ENCODE measurements at places on chromosomes 1 and 21.

GRCh38 chr1:40161888-40162397 is 756 bp downstream of the RLF start:
- DNase-seq: no peak

- DNase-seq: no peak
Observed at GRCh38 chr1:17013491-17014320, 2.0 kb upstream of the ATP13A2 start.

DNA sequence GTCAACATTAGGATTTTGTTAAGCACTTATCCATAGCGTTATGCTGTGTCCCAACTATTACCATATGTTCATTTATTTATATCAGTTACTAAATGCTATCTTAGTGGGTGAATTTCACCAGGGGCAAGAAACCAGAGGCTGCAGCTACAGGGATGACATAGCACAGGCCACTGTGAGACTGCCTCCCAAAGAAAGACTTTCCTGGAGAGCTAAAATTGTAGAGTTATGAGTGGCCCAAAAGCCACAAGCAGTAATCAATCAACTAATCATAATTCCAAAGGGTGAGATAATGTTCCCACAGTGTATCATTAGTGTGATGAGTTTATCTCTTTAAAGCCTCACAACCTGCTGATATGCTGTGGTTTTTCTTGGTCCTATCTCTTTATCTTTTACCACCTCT is 3.8 kb upstream of the TGFB2 start:
- no peak for DNase-seq

DNA sequence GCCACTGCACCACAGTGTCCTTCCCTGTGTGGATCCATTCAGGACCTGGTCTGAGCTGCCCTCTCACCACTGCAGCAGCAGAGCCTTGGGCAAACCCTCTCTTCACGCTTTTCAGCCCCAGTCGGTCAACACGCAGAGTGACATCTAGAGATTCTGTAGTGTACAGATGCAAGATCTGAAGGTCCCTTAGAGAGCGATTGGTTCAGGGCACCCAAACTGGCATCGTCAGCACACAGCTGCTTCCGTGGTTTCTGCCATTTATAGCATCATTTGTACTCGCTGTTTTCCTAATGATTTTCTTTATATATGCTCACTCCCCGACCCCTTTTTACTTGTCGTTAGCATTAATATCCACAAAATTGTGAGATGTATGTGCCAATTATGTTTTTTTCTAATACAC is 1.5 kb upstream of the ASCL5 start:
- DNase-seq: no peak

- no peak for DNase-seq
Observed at GRCh38 chr1:151680391-151680790, 36.2 kb downstream of the CELF3 start.

DNA sequence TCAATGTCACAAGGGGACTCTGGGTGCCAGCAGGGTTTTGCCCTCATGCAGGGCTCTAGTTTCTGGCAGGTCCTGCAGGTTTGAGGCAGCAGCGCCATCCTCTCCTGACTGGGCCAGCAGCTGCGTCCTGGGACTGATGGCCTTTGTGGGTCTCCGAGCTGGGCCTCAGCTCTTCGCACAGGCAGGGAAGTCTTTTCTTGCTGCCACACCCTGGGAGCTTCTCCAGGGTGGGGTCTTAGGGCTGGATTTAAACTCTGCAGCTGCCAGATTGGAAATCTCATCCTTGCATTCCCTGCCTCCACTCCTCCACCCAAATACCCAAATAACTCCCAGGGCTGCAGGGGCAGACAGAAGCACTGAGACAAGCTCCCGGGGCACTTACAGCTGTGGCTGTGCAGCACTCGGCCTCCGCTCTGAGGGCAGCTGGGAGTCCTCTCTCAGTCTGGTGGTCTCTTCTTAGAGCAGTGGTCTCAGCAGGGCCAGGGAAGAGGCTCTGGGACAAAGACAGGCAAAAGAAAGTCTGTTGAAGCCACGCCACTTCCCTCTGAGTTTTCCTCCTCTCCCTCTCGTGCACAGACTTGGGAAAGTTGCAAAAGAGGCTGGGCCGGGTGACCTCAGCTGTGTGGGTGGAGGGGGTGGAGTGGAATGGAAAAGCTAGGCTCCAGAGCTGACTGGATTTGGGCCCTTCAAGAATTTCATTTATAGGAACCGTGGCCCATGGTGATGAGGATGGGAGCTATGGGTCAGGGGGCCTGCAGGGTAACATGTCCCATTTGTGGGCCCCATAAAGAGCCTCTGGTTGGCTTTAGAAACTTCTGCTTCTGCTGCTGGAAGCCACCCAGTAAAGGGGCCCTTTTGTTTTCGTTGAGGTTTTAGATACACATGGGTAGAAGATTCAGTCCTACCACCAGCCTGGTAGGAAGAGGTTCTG is at the start of gene RAB7B:
Gene RAB7B (minus strand): TSS at position 525 of the 931 bp plus-strand sequence. CDS start 9,260 bp downstream, outside the sequence.
- no peak for DNase-seq

- DNase-seq: no peak
Observed at GRCh38 chr21:25987531-25987930, 183.0 kb downstream of the APP start.

GRCh38 chr1:100469578-100469977 is 68.4 kb upstream of the GPR88 start:
- DNase-seq: no peak

GRCh38 chr1:159973350-159973940 is 19.4 kb upstream of the SLAMF9 start:
- DNase-seq: no peak

DNA sequence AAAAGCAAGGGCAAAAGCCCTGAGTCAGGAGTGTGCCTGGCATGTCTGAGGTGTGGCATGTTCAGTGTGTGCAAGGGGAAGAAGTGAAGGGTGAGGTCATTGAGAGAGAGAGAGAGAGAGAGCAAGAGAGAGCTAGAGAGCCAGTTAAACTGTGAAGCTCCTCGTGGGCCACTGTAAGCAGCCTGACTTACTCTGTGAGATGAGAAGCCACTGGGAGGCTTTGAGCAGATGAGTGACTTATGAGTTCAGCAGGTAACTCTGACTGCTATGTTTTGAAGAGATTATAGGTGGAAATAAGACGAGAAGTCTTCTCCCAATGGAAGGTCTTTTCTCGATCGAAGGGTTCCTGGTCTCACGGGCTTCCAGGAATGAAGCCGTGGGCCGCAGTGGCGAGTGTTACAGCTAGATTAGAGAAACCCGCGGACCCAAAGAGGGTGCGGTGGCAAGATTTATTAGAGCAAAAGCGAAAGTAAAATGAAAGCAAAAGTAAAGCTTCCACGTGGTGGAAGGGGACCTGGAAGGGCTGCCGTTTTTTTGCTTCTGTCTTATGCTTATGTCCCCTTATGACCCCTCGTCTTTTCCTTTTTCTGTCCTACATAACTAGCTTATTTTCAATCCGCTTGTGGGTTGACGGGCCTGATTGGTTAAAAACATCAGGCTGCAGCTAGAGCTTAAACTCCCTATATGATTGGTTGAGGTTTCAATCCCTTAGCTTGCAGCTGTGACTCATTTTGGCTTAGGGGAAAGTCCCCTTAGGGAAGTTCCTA is 323.1 kb upstream of the FAM78B start:
- peak; percentile 33 for DNase-seq

DNA sequence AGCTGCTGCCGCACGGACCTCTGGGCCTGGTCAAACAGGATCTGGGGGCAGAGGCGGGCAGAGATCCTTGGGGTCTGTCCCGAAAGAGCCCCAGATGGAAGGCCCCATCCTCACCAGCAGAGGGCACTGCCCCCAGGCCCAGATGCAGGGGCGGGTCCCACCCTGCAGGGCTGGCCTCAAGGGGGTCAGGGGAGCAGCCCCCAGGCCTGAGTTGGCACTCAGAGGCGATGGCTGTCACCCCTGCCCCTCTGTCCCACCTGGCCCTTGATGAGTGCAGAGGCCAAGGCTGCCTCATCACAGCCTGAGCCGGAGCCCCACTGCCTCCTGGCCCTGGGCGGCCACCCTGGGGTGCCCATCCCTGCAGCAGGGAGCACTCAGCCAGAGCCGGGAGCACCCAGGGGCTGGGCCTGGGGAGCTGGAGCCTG is 5.7 kb downstream of the ACAP3 start:
- DNase-seq: no peak

GRCh38 chr1:114040273-114041015 is 61.2 kb downstream of the OLFML3 start:
- DNase-seq: no peak

DNA sequence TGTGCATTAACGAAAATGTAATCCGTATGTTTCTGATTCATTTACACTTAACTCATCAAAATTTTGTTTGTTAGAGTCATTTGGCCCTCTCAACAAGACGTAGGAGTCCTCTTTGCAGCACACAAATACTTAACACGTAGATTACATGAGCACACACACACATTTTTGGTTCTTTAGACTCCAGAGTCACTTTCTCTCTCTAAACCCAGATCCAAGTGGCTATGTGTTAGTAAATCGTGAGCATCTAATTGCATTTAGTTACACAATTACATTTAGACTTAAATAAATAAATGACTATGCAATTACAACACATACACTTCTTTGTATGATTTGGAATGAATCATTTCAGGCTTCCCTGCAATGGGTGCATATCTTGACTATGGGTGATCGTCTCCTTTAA is 109.0 kb upstream of the GREM2 start:
- no peak for DNase-seq

DNA sequence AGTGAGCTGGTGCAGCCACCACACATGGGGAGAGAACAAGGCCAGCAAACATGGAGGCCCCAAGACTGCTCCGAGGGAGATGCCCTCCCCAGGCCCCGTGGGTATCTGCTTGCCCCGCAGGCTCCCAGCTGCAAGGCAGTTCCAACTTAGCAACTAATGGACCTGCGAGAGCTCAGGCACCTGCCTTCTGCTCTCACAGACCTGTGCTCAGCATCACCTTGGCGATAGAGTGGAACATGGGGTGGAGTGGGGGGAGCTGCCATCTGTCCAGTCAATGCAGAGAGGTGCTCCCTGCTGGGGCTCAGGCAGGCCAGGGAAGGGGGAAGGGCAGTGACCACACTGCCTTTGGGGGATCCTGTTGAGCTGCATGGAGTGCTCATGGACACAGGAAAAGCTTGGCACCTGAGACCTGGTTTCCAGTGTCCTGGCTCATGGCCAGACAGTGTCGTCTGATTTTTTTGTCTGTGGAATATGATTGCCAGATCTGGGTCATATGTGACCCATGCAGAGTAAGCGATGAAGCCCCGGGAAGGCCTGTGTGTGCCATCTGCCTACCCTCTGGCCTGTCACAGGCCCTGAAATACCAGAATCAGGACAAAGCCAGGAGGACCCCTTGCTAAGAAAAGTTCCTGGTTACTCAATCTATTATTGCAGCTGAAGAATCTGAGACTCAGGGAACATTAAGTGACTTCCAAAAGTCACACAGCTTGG is 39.9 kb upstream of the TENT5C start:
- no peak for DNase-seq

DNA sequence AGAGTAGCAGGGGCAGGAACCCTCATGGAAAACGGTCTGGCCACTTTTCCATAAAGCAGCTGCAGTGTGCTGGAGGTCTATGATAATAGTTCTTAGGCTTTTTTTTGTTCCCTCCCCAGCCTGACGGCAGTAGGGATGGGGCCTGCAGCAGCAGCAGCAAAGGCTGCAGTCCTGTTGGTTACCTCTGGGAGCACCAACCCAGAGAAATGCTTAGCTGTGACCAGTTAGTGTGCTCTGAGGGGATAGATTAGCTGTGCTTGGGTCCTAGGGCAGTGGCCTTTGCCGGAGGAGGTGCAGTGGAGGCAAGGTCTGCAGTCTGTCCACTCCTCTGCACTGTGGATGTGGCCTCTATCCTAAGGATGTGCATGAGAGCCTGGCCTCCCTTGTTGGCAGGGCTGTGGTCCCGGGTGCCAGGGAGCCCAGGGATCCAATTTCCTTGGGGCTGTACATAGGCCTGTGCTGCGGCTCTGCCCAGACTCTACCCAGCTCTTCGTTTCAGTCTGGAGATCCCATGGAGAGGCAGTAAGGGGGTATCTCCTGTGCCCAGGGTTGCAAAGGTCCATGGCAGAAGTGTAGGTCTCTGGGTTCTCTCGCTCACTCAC is 322.7 kb downstream of the PTBP2 start:
- no peak for DNase-seq

GRCh38 chr1:153507926-153508583 is 27.7 kb downstream of the S100A6 start:
- no peak for DNase-seq

DNA sequence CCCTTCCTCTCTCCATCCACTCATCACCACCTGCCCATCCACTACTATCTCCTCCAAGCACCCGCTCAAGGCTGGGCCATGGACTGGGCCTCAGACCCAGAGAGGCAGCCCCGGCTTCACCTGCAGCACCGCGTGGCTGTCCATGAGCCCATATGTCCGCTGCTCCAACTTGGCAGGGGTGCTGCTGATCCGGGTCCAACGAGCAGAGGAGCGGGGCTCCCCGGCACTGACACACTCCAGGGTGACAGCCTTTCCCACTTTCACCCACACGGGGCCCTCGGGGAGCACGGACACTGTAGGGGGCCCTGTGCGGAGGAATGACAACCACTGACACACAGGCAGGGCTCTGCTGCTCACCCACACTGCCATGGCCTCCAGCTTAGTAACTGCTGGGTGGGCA is 28.9 kb downstream of the LDLRAD2 start:
- no peak for DNase-seq

DNA sequence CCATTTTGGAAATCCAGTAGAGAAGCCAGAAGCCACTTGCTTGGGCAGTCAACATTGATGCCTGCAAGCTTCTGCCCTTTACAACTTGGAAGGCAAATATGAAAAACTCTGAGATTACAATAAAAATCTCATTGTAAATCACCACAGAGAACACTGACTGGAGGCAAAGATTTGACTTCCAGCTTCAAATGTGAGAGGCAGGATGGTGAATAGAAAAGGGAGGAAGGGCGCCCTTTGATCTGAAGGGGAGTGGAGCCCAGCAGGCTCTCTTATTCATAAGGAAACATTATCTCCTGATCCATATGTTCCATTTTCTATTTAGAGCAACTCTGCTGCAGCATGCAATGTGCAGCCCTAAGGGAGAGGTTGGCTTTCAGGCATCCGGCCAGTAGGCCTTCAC is 348.3 kb downstream of the AJAP1 start:
- DNase-seq: no peak

DNA sequence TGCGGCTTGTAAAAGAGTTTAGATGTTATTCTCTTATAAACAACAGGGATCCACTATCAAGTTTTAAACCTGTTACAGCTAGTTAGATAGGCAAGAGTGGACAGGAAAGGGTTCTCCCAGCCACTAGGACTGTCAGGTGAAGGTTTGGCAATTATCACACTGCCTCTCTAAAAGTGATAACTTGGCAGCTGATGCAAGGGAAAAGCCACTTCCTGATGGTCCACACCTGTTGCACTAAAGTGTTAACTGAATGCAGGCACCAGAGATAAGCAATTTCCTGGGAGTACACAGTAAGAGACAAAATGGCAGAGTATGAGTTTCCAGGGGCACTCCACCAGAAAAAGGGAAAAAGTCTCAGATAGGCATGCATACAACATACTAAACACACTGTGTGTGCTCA is 99.4 kb downstream of the VAV3 start:
- DNase-seq: no peak

GRCh38 chr21:17742940-17743592 is 76.1 kb downstream of the C21orf91 start:
- DNase-seq: no peak

Measured in activated CD8-positive, alpha-beta memory T cell treated with anti-CD3 and anti-CD28 coated beads for 4 hours (primary cell).